ENCODE measurements at places on chromosomes 4 and X.

DNA sequence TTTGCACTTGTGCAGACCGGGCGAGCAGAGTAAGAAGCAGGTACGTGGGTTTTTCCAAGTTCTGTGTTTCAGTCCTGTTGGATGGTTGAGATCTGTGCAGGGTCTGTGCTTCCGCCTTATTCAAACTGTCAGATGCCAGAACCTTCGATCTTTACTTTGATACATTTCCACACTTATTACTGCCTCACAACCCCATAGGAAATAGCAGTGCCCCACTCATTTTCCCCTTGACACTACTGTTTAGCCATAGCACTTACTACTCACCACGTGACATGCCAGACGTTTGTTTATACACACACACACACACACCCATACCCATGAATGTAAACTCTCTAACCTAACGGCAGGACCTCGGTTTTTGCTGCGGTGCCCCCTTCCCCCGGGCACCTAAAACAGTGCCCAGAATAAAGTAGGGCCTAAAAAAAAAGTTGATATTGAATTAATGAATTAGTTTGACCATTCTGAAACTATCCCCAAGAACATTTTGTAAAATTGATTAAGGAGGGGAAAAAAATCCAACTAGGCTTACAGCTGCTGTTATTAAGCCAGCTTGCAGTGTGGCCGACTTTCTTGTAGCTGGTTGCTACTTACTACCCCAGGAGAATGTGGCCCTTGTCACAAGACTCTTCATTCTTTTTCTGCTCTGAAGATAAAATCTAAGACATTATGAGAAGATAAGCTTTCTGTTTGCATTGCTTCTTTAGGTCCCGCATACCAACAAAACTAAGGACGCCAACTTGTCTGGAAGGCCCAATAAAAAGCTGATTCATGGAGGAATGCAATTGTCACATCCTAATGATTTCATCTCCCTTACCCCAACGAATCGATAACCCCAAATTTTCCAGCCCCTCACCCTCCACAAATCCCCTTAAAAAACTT, 704 bp upstream of the SEPSECS start:
- peak; percentile 8 for DNase-seq

DNA sequence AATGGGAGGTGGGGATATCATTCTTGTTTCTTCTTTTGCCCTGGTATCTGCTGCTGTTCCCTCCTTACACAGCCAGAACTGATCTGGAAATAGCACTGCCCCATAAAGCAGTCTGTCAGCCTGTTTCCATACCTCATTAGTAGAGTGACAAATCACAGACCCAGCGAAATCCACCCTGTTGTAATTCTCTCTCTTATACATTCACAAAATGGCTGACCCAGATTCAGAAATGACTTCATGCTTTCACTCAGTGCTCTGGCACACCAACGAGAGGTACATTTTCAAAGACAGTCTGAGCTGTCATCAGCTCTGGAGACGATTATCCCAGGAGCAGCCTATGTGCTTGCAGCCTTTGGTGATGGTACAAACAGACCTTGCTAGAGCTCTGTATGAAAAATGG, 164.6 kb downstream of the AFF2 start:
- DNase-seq, result no peak

DNA sequence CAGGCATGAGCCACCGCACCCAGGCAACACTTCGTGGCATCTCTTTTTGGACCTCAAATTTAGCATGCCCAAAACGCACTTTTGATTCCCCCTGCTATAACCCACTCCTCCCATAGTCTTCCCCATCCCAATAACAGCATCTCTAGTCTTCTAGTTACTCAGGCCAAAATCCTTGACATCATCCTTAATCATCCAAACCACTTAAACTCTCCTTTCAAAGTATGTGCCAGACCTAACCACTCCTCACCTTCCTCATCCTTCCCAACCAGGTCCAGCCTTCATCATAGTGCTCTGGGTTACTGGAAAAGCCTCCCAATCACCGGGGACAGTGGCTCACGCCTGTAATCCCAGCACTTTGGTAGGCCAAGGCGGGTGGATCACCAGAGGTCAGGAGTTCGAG, 41.9 kb downstream of the AFAP1 start:
- DNase-seq, result no peak

DNA sequence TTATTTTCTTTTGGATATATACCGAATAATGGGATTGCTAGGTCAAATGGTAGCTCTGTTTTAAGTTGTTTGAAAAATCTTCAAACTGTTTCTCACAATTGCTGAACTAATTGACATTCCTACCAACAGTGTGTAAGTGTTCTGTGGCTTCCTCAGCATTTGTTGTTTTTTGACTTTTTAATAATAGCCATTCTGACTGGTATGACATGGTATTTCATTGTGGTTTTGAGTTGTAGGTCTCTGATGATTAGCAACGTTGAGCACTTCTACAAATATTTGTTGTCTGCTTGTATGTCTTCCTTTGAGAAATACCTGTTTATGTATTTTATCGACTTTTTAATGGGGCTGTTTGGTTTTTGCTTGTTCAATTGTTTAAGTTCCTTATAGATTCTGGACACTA, 680.1 kb upstream of the GRIA3 start:
- DNase-seq, result no peak

GRCh38 chr4:13322681-13323101, 161.4 kb downstream of the RAB28 start:
- no peak for DNase-seq

DNA sequence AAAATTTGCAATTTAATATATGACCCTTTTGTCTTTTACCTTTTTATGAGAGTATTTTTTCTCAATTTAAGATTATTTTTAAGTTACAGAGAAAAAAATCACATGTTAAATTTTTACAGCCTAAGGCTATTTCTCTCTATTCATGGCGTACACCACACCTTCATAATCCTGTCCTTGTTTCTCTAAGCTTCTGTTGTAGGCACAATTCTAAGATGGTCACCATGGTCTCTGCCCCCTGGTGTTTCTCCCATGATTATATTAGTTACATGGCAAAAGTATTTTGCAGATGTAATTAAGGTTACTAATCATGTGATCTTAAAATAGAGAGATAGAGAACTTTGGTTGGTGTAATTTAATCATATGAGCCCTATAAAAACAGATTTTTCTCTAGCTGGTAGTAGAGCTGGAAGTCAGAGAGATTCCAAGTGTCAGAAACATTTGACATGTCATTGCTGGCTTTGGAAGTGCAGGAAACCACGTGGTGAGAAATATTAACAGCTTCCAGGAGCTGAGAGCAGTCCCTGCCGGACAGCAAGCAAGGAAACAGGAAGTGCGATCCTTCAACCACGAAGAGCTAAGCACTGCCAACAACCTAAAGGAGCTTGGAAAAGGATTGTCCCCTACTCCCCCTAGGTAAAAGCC, 89.8 kb downstream of the EIF4E start:
- peak; percentile 21 for DNase-seq

GRCh38 chrX:153411988-153412574, 809 bp downstream of the ZFP92 start:
- DNase-seq, result no peak

- DNase-seq, result no peak
These were observed 83.4 kb downstream of the TMEM164 start for GRCh38 chrX:110086162-110086915.

DNA sequence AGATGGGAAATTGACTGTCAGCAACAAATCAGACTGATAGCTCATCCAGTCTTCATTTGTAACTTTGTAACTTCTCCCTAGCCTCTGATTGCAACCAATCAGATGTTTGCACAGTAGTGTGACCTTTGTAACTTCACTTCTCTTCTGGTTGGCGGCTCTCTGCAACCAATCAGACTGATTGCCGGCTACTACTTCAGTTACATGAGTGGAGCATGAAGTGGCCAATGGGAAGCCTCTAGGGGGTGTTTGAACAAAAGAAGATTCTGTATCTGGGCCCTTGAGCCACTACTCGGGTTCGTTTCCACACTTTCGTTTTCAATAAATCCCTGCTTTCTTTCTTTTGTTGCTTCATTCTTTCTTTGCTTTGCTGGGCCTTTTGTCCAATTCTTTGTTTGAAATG, 1285.8 kb downstream of the TECRL start:
- DNase-seq, result no peak

DNA sequence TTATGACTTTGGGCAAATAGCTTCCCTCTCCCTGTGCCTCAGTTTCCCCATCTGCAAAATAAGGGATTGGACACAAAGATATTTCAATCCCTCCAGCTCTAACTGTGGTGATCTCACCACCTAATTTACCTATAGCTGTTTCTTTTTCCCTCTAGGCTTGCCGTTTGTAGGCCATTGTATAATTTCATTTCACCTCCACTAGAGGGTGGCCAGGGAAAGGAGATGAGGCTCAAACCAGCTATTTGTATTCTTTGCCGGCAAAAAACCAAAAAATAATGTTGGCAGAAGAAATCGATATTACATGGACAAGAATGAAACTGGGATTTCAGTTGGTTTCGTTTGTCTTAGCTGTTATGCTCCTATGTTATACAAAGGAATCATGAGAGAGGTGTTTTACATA, 36.1 kb upstream of the DOCK11 start:
- DNase-seq, result no peak

- no peak for DNase-seq
These were observed 56.2 kb upstream of the PJA1 start for GRCh38 chrX:69221239-69222102.

GRCh38 chr4:107709916-107710315, 10.1 kb downstream of the PAPSS1 start:
- DNase-seq, result peak; percentile 67

DNA sequence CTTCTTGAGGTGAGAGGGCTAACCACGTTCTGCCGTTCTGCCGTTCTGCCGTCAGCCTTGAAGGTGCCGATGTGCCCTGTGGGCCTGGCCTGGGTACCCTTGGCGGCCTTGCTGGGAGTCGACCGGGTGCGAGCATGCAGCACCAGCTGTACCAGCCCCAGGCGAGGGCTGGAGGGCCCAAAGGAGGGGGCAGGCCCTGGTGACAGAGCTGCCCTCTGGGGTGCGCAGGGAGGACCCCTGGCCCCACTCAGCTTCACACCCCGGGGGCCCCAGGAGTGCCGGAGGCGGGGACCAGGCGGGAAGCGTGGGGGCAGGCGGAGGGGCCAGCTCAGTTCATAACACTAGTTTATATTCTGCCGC, 22.1 kb downstream of the UVSSA start:
- DNase-seq, result no peak

DNA sequence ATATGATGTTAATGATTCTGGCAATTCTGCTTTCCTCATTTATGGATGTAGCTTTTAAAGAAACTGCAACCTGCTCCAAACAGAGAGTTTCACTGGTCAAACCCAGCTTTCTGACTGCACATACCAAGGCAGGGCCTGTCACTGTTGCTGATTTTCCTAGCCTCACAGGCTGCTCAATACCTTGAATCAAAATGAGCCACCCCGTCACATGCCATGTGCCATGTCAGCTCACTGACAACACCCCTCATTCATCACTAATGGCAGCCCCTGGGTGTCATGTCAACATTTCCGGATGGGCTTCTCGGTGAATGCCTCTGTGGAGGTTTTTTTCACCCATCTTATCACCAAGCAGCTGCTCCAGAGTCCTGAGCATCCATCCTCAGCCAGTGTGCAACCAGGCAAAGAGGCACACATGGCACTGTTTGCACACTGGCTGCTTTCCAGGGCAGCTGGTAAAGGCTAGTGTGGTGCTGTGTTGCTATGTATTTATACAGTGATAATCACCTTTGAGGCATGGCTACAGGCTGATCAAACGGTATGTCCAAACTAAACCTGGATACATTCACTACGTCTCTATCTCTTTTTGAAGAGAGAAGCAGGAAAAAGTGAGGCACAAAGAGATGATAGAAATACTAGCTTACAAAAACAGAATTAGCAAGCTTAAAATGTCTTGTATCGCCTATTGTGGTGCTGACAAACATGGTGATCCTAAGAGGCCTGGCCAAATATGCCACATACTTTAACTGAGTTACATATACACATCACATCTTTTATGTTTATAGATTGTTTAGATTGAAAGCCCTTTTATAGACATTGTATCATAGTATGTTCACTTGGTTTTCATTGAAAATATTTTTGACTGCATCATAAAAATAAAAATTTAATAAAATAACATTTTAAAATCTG, 94.6 kb upstream of the INPP4B start:
- no peak for DNase-seq

DNA sequence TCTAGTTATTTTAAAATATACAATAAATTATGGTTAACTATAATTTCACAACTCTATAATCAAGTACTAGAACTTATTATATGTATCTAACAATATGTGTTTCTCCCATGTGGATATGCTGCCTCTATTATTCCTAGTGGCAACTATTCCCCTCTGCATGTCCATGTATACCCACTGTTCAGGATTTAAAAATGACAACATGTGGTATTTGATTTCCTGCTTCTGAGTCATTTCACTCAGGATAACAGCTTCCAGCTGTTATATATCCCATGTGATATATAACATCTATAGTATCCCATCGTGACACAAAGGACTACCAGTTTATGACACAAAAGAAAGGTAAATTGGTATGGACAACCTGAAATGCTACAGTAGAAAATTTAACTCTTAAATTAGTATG, 167.4 kb upstream of the TACR3 start:
- DNase-seq, result peak; percentile 32

DNA sequence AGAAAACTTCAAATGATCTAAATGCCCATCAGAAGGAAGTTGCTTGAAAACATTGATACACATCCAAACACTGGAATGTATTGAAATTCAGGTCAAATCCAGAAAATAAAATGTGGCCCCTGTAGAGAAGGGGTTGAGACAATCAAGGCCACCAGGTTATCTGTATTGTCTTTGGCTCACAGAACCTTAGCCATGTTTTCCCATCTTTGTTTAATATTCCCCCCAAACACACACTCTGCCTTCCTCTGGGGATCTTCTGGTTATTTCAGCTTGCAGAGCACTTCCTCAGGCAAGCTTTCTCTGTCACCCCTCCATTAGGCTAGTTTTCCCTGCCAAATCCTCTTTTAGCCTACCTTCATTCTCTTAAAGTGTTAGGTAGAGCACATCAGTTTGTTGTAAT, 30.5 kb downstream of the PAGE2 start:
- no peak for DNase-seq

- DNase-seq, result no peak
These were observed 371.8 kb upstream of the NOCT start for GRCh38 chr4:138643827-138644226.

- DNase-seq, result no peak
These were observed 889.7 kb downstream of the PDHA2 start for GRCh38 chr4:96729641-96730040.
